ENCODE measurements at places on chromosomes 11 and 22.
A peak's percentile ranks its signal among the peaks of the same experiment; 100 is the strongest.

DNA sequence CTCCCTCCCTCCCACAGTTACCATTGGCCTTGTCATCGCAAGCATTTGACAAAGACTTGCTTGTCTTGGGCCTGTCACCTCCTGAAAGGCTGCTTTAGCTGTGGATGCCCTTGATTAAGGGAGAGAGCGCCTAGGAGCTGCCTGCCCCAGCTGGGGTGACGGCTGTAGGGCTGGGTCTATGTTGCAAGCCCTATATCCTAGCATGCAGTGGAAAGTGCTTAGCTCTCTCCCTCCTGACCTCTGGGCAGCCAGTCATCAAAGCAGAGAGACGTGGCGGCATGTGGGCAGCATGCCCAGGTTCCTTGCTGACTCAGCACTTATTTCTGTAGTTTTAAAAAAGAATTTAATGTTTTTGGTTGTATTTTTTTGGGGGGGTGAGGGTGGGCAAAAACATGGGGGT lies 75.9 kb downstream of the BARX2 start:
- no peak for DNase-seq

DNA sequence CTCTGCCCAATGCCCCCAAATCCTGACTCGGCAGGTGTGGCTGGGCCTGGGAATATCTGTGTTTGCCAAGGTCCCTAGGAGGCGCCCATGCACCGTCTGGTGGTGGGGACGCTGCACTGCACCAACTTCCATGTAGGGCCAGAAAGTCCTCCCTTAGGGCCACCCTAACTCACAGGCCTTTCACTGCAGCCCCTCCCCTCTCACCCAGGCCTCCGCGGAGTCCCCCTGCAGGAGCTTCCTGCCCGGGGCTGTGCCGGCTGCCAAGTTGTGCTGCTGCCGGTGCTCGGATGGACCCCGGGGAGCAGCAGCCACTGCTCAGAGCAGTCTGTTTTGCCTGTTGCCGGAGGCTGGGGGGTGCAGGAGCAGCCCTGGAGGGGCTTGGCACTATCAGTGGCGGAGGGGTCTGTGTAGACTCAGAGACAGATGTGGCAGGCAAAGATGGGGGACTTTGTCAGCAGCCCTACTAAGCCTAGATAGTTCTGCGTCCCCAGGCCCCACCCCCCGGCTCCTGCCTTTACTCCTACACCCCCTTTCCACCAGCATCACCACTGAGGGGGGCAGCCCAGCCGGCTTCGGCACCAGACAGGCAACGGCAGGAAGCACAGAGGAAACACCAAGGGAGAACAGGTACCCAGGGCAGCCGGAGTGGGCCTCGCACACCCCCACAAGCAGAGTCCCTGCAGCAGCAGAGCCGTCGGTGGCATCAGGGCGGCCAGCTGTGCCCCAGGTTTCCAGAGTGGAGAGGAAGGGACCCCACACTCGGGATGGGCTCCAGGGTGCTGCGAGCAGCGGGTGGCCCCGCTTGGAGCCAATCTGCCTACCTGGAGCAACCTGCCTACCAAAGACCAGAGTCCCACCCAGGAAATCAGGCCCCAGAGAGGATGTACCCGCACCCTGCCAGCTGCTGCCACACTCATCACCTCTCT lies 124.3 kb downstream of the TRIM29 start:
- no peak for DNase-seq

GRCh38 chr11:37747121-37747520 lies 1149.1 kb upstream of the RAG2 start:
- DNase-seq, result no peak

DNA sequence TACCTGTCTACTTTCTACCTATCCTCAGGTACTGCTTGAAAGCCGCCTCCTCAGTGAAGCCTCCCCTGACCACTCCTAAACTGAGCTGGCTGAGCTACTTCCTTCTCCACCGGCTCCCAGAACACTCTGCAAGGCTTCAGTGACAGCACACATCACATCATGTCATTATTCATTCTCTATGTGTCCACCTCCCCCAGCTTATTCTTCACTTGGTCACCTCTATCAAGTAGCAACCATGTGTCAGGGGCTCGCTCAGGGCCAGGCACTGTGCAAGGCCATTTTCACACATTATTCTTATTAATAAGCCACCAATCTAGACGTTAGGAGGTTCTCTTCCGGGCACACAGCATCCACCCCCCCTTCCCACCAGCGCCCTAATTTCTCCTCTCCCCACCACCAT lies 3.7 kb upstream of the ELFN2 start:
- no peak for DNase-seq

- no peak for DNase-seq
These were observed 14.3 kb upstream of the SPI1 start for GRCh38 chr11:47392546-47393162.

DNA sequence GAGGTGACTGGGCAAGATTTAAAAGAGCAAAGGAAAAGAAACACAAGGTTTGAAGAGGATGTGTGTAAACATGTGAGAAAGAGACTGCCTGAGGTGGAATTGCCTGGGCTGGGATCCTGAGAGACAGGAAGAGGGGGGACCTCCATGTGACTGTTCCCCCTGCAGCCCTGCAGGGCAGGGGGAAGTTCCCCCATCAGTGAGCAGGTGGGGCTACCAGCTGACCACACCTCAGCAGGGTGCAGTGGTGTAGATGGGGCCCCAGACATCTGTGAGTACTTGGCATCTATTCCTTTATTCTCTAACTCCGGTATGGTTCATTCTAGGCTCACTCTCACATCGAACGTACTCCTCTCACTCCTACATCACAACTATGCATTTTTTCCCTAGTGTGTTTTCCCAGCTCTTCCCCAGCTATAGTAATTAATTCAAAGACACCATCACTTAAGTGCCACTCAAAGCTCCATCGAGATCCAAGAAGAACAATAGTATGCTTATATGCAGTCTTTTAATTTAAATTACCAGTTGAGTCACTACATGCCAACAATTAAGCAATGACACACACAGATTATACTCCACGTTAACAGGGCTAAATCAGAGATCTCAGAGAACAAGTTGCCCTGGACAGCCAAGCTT lies 42.7 kb downstream of the LGR4 start:
- no peak for DNase-seq

DNA sequence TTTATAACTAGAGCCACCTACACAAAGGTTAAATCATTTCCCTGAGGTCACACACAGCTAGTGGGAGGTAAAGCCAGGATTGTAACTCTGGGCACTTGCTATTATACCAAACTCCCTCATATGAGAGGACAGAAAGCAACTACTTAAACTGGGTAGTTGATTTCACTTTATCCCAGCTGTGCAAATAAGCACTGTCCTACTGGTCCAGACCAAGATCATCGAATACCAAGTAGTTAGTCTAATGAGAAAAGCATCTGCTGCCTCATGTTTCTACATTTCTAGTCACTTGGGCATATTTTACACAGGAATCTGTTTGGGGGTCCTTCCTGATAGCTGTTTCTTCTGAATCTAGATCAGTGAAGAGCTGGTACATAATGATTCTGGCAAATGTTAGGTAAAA lies 178.6 kb upstream of the NARS2 start:
- DNase-seq, result no peak

DNA sequence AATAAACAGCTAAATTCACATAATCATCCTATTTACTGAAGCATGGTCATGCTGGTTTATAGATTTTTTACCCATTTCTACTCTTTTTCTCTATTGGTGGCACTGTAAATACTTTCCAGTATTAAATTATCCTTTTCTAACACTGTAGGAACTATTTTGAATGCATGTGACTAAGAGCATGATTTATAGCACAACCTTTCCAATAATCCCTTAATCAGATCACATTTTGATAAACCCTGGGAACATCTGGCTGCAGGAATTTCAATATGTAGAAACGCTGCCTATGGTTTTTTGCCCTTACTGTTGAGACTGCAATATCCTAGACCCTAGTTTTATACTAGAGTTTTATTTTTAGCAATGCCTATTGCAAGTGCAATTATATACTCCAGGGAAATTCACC lies 10.7 kb downstream of the RAG1 start:
- DNase-seq, result peak; percentile 10
